LHCN-M2 (cell line): ENCODE measurements at places on chromosomes 3 and 15. TPM values are rescaled to one million over a fixed set of nuclear protein-coding genes. Genes with fewer than 3 reads are reported as not detected.

DNA sequence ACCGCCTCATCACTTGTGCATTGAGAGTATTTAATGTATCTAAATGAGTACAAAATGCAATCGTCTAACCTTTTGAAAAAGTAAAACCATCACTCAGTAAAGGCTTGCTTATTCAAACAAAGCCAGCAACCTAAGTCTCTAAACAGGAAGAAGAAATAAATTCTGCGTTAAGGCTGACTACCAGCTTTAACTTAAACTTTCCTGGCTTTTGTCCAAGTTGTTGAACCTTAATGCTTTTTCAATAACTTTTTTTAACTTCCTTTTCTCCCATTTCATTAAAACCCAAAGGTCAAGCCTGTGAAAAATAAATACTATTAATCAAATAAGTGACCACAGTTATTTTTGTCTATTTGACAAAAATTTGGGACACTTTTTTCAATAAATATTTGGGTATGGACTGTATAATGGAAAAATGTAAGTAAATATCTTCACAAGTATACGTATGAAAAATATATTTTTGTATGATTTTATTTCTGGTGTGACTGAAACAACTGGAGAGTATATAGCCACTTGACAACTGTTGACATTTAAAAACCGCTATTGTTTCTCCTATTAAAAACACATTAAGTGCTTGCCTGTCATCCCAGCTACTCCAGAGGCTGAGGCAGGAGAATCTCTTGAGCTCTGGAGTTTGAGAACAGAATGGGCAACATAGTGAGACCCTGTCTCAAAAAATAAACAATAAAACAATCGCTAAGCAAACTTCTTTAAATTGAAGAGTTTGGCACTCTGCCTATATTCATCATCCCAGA lies 2.9 kb downstream of the KLHL24 start:
- DNase-seq: no peak

DNA sequence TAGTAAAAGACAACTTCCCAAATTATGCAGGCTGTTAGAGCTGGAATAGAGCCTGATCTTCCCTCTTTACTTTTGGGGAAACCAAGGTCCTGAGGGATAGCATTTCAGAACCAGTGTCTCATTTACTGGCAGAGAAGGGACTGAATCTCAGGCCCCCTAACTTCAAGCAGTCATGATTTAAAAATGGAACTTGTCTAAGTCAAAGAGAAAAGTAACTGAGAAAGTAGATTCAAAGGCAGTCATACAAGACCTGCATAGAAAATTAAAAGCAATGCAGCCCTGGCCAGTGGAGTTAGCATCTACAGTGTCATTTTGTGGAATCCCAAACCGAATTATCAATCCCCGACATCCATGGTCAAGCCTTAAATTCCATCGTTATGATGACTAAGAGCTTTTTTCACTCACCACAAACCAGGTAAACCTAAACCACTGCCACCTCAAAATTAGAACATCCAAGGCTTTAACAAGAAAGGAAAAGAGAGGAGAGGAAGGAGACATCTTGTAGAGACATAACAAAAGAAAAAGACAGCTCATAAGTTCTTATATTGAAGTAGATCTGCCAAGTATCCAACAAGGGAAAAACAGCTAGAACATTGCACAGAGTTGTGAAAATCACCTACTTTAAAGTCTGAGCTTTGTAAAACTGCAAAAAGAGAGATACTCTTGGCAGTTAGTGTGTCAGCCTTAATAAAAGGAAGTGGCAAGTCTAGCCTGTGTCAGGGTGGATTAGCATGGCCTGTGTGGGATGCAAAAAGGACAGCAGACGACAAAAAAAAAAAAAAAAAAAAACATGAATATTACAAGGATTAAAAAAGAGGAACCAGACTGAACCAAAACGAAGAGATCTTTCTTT lies 54.1 kb upstream of the CCR2 start:
- DNase-seq: no peak

GRCh38 chr3:65593780-65594752 lies 444.7 kb downstream of the MAGI1 start:
- no peak for DNase-seq

- DNase-seq: no peak
Measured at GRCh38 chr15:91521996-91522395, 331.5 kb upstream of the SLCO3A1 start.

Gene ZNF80
- 0.06 TPM in 1 of 2 replicates, not detected in the other for total RNA-seq

Gene CDCP1
- 19.6 and 23.0 TPM in 2 replicates for total RNA-seq
